ENCODE measurements at places on chromosomes 11 and 22. TPM values are rescaled to one million over a fixed set of nuclear protein-coding genes. Genes with fewer than 3 reads are reported as not detected.

- H3K27me3 ChIP-seq, result peaks cover 7% of the 10 kb centered on the region
- peak overlapping the region; percentile 42 for H3K4me3 ChIP-seq
- no peak overlapping the region for H3K27ac ChIP-seq
- DNase-seq, result no peak
These were observed 125.3 kb upstream of the C11orf58 start for GRCh38 chr11:16613262-16613511.

DNA sequence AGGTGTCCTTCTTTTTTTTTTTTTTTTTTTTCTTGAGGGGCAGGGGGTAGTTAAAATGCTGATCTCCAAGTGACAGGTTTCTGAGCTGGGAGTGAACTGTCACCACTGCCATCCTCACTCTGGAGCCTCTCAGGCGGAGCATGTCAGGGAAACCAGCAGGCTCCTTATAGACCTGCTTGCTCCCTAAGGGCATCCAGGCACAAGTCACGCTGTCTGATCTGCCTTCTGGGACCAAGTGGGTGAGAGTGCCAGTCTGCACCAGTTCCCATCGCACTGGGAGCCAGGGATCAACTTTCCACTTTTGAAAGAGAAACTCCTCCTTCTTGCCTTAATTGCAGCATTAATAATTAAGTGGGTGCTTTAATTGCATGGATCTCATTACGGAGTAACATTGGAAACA, 537.9 kb upstream of the CADM1 start:
- no peak overlapping the region for H3K27ac ChIP-seq
- no peaks in the 10 kb centered on the region for H3K27me3 ChIP-seq
- H3K4me3 ChIP-seq, result no peak overlapping the region
- H3K4me1 ChIP-seq, result no peaks in the 10 kb centered on the region
- peak; percentile 70 for DNase-seq

- H3K36me3 ChIP-seq, result no peaks in the 10 kb centered on the region
- no peaks in the 10 kb centered on the region for H3K27me3 ChIP-seq
- H3K4me1 ChIP-seq, result no peaks in the 10 kb centered on the region
- no peak overlapping the region for H3K27ac ChIP-seq
These were observed 38.4 kb upstream of the TEF start for GRCh38 chr22:41343300-41343699.

GRCh38 chr11:67539550-67539949, 16.3 kb upstream of the CABP2 start:
- H3K4me3 ChIP-seq, result no peak overlapping the region
- no peaks in the 10 kb centered on the region for H3K4me1 ChIP-seq
- DNase-seq, result no peak
- H3K27me3 ChIP-seq, result no peaks in the 10 kb centered on the region
- no peak overlapping the region for H3K27ac ChIP-seq

- peaks cover 40% of the 10 kb centered on the region for H3K4me1 ChIP-seq
- DNase-seq, result no peak
- H3K36me3 ChIP-seq, result no peaks in the 10 kb centered on the region
- H3K4me3 ChIP-seq, result no peak overlapping the region
These were observed 85.4 kb downstream of the WNT7B start for GRCh38 chr22:45891471-45891995.

DNA sequence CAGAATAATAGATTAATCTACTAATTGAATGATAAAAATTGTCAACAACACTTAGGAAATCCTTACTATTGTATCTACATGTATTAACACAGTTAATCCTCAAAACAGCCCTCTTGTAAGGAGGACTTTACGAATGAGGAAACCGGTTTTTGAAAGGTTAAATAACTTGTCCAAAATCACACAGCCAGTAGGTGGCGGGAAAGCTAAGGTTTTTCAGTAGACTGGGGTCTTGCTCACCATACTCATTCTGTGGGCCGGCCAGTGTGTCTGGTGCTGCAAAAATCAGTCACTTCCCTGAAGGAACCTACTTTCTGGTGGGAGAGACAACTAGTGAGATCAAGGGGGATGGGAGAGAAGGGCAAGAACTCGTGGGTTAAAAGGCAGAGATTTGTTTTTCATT, 3.8 kb downstream of the DCPS start:
- no peaks in the 10 kb centered on the region for H3K36me3 ChIP-seq
- peaks cover 15% of the 10 kb centered on the region for H3K4me1 ChIP-seq
- DNase-seq, result no peak
- H3K4me3 ChIP-seq, result no peak overlapping the region
- no peak overlapping the region for H3K27ac ChIP-seq

DNA sequence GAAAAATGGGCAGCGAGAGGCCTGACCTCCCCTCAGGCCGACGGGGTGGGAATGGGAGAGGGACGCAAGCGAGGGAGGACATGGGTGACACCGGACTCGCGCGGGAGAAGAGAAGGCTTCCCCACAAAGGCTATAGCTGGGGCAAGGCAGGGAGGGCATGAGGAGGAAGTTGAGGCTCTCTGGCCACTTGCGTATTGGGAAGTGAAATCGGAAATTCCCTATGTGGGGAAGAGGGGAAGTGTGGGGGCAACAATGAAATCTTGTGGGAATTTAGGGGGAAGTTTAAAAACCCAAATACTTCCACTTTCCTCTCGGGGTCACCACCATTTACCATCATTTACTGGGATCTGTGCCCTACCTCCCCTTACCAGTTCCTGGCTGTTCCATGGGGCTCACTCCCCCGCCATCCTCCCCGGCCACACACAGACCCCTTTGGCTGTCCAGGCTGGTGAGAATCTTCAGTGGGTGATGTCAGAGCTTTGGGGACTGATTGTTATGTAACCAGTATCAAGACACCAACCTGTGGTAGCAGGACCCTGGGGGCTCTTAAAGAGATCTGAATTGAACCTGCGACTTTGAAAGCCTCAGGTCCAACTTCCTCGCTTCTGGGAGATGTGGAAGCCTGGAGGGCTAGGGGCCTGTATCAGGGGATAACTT, 951 bp upstream of the EHD1 start:
- H3K4me3 ChIP-seq, result peak overlapping the region; percentile 83
- no peaks in the 10 kb centered on the region for H3K27me3 ChIP-seq
- no peak for DNase-seq

DNA sequence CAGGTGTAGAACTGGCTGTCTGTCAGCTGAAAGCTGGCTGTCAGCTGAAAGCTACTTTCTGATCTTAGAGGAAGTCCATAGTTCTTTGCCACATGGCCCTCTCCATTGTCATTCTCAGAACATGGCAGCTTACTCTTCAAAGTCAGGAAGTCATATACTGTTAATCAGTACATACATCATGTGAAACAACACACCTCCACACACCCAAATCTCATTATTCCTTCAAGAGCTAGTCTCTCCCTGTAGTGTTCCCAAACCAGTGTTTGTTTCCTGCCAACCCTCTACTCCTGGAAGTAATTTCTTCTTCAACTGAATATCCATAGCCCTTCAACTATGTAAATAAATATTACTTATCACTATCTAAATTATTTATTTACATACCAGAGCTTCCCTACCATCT, 58.9 kb downstream of the OR5AK2 start:
- no peak overlapping the region for H3K4me3 ChIP-seq
- no peak for DNase-seq
- no peaks in the 10 kb centered on the region for H3K36me3 ChIP-seq
- H3K27me3 ChIP-seq, result no peaks in the 10 kb centered on the region
- no peaks in the 10 kb centered on the region for H3K4me1 ChIP-seq

DNA sequence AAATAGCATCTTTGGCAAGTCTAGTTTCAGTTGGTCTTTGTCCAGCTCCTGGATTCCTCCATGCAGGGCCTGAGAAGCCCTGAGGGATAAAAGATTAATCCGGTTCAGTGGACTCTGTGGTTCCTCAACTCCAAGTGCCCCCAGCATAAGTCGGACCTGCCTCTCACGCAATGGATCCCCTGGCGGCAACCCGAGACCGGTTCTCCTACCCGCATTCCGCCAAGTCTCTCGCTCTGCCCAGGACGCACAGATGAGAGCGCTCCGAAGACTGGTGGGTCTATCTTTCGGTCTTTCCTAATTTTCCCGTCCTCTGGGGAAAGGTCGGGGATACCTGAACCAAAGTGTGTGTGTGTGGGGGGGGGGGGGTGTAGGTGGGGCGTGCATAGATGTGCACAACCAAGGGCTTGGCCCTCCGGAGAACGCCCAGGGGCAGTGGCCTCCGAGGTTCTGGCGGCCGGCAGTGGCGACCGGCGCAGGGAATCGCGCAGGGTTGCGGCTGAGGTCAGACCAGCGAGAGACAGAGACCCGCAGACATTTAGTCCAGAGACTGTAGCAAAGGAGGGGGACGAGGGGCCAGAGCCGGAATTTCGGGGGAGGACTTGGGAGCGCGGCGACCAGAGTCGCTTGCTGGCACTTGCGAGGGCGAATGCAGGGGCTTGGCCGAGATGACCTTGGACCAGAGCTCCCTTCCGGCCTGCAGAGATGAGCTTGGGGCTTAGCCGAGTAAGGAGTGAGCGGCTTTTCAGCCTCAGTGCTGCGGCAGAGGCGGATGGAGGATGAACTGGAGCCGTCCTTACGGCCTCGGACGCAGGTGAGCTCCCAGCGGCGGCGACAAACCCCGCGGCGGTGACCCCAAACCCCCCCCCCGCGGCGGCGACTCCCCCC, 712 bp upstream of the SLC2A11 start:
- no peaks in the 10 kb centered on the region for H3K36me3 ChIP-seq
- no peak for DNase-seq
- H3K4me3 ChIP-seq, result peak overlapping the region; percentile 77

DNA sequence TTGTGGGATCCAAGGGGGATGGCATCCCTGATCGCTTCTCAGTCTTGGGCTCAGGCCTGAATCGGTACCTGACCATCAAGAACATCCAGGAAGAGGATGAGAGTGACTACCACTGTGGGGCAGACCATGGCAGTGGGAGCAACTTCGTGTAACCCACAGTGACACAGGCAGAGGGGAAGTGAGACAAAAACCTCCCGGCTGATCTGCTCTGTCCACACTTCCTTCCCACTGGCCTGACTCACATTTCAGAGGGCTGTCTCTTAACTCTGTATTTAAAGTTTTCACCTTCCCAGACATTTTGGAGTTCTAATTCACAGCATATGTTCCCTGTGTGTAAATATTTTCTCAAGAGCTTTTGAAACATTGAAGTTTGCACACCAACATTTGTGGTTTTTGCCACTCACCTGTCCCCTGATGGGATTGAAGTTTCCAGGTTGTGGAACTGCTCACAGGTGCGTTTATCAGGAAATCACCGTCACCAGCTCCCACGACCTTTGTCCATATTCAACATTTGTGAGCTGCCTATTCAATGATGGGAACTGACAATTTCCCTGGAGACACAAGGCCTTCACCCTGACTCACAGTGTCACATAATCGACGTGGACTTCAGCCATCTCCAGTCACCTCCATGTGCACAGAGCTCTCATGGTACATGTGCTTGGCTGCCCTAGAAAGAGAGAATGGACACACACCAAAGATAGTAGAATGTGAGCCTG, 99.2 kb downstream of the VPREB1 start:
- H3K36me3 ChIP-seq, result no peaks in the 10 kb centered on the region
- DNase-seq, result no peak
- no peak overlapping the region for H3K27ac ChIP-seq
- H3K27me3 ChIP-seq, result no peaks in the 10 kb centered on the region

DNA sequence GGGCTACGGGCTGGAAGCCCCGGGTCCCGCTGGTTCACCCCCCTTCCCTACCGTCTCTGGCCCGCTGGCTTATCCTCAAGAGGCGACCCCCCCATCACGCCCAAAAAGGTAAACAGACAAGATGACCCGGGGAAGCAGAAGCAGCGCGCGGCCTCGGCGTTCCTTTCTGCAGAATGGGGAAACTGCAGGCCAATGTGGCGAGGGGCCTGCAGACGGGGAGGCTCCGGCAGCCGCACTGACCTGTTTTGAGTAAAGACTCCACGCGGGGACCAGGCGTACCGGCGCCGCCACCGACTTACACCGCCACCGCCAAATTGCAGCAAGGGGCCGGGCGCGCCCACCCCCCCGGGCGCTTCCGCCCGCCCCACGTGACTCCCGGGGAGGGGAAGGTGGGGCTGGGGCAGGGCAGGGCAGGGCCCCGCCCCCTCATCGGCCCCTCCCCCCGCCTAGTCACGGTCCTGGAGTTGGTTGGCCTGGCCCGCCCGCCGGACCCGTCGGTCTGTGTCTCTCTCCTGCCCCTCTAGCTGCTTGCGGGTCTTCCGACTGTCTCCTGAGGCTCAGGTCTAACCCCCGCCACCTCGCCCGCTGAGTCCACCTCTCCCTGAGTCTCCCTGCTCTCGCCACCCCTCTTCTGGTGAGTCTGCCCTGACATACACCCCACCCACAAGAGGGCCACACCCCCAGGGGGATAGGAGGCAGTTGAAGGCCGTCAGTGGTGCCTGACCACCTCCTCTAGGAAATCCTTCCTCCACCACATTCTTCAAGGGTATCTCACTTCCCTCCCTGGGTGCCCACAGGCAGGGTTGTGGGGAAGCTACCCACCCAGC, at the start of gene ARAP1:
Gene ARAP1 (minus strand): TSS at position 321 of the 827 bp plus-strand sequence. CDS start 25,280 bp downstream, outside the sequence.
- H3K27ac ChIP-seq, result peak within 1 kb of the TSS; percentile 70
- DNase-seq, result no peak
- no peaks in the 10 kb centered on the region for H3K36me3 ChIP-seq
- H3K4me3 ChIP-seq, result peak within 1 kb of the TSS; percentile 64
- H3K4me1 ChIP-seq, result peaks cover 34% of the 10 kb centered on the region
- no peaks in the 10 kb centered on the region for H3K27me3 ChIP-seq

- no peaks in the 10 kb centered on the region for H3K36me3 ChIP-seq
- H3K27me3 ChIP-seq, result no peaks in the 10 kb centered on the region
- H3K27ac ChIP-seq, result no peak overlapping the region
- no peak for DNase-seq
These were observed 78.6 kb upstream of the GRK3 start for GRCh38 chr22:25485626-25486545.

GRCh38 chr11:72965672-72966071, 151.5 kb downstream of the ATG16L2 start:
- DNase-seq, result no peak
- H3K4me1 ChIP-seq, result no peaks in the 10 kb centered on the region
- H3K36me3 ChIP-seq, result no peaks in the 10 kb centered on the region
- no peaks in the 10 kb centered on the region for H3K27me3 ChIP-seq
- no peak overlapping the region for H3K27ac ChIP-seq

GRCh38 chr11:134261626-134262488, 8.5 kb downstream of the ACAD8 start:
- H3K27me3 ChIP-seq, result no peaks in the 10 kb centered on the region
- DNase-seq, result no peak
- no peak overlapping the region for H3K27ac ChIP-seq
- H3K4me1 ChIP-seq, result no peaks in the 10 kb centered on the region
- H3K4me3 ChIP-seq, result no peak overlapping the region

DNA sequence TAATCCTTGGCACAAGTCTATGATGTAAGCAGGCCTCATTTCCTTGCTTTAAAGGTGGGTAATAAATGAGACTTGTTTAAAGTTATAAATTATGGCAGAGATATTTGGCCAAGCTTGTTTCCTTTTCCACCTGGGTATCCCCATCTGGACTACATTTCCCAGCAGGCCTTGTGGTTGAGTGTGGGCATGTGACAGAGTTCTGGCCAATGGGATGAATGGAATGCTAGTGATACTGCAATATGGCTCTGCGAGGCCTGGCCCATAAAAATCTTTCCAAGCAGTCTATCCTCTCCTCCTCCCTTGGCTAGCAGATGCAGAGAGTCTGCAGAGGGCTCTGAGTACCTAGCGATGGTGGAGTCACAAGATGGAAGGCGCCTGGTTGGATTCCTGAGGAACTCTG, 102.5 kb downstream of the TIMP3 start:
- no peak overlapping the region for H3K4me3 ChIP-seq
- H3K4me1 ChIP-seq, result no peaks in the 10 kb centered on the region
- H3K36me3 ChIP-seq, result no peaks in the 10 kb centered on the region
- H3K27me3 ChIP-seq, result no peaks in the 10 kb centered on the region
- no peak overlapping the region for H3K27ac ChIP-seq

GRCh38 chr11:120703358-120704152, 192.0 kb downstream of the GRIK4 start:
- H3K27me3 ChIP-seq, result no peaks in the 10 kb centered on the region
- no peaks in the 10 kb centered on the region for H3K4me1 ChIP-seq
- H3K4me3 ChIP-seq, result no peak overlapping the region
- no peak overlapping the region for H3K27ac ChIP-seq
- H3K36me3 ChIP-seq, result no peaks in the 10 kb centered on the region

The MYO7A gene
- 9.1 TPM for total RNA-seq

The OR51G1 gene
- not detected for total RNA-seq

The MFNG gene
- total RNA-seq, result 15.2 TPM

The TSPAN18 gene
- 12.8 TPM for total RNA-seq

The OR51E2 gene
- total RNA-seq, result 0.98 TPM

The LMO1 gene
- total RNA-seq, result not detected

All from vagina (tissue), 2 donors.